ENCODE measurements at places on chromosomes 1 and 21.

DNA sequence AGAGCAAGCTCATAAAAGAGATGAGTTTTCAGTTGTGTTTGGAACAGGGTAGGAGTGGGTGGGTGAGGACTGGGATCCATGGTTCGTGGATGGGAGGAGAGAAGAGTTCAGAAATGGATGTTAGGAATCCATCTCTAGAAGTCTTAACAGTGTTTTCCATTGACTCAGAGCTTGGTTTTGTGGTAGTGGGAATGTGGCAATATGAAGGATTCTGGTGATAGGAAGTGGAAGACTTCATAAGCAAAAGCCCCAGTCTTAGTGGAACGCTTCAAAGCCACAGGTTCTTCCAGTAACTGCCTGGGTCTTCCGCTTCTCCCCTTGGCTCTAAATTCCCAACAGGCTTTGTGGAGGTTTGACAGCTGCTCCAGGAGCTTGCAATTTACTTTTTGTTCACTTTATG is 167.9 kb downstream of the KCNJ6 start:
- DNase-seq: no peak

GRCh38 chr1:19425646-19426239 is 59.6 kb downstream of the CAPZB start:
- no peak for DNase-seq

- DNase-seq: no peak
Observed at GRCh38 chr1:168004531-168004930, 67.7 kb upstream of the MPC2 start.

DNA sequence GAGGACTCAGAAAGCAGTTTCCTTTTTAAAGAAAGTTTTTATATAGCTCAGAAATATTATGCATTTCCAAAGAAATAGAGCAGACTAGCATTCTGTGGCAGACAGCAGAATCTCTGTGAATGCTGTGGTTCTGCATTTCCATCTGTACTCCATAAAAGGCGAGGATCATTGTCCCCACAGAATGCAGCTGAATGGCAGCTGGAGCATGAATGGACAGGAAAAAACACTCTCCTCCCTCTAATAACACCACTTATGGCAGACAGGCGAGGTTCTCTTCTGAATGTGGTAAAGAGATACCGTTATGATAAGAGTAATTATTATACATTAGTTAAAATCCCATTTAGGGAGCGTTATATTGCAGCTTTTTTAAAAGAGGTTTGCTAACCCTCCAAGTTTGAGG is 81.4 kb upstream of the WLS start:
- no peak for DNase-seq

- no peak for DNase-seq
Observed at GRCh38 chr1:3652548-3653285, 401 bp downstream of the TP73 start.

DNA sequence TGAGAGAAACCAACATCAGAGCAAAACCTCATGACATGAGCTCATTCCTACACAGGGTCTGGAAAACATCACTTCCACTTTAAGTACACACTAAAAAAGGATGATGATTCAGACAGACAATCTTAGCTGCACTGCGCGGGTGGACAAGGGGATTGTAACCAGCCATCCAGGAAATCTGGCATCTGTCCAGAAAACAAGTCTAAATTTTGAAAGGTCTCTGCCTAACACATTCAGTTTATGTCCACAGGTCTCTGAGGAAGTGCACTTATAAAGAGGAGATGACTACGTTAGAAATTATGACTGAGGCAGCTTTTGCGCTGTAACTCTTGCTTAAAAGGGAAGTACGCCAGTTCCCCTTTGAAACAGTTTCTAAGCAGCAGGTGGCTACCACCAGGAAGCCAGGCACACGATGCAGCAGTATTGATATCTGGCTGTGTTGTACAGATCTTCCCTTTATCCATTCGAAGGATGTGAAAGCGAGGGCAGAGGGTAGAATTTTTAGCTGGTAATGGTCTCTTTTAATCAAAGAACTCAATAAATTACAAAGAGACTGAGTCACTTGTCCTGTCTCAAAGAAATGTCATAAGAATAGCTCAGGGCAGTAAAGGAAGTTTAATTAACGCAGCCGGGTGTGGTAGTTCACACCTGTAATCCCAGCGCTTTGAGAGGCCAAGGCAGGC is 128.0 kb downstream of the SETD4 start:
- DNase-seq: no peak

GRCh38 chr1:113536182-113536780 is 146.0 kb downstream of the MAGI3 start:
- no peak for DNase-seq

DNA sequence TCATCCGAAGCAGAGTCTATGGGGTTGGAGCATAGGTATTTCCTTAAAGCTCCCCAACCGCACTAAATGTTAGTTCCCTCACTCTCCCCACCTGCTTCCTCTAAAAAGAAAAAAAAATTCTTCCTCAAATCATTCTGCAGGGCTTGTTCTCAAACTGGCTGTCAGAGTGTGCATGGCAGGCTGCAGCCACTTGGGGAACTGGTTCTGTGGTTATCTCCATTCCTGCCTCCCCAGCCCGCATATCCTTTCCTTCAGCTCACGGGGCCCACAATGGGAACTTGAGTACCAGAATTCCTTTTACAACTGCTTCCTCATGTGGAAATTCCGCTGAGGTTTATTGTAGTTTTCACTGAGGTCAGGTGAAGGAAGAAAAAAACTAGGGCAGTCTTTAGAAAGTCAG is 159.2 kb downstream of the PIGK start:
- DNase-seq: no peak

All from stimulated activated CD8-positive, alpha-beta memory T cell treated with anti-CD3 and anti-CD28 coated beads, Interleukin-4, amount 100 ng/mL, for 4 hours (primary cell).